ENCODE measurements at places on chromosomes 1 and 21.

DNA sequence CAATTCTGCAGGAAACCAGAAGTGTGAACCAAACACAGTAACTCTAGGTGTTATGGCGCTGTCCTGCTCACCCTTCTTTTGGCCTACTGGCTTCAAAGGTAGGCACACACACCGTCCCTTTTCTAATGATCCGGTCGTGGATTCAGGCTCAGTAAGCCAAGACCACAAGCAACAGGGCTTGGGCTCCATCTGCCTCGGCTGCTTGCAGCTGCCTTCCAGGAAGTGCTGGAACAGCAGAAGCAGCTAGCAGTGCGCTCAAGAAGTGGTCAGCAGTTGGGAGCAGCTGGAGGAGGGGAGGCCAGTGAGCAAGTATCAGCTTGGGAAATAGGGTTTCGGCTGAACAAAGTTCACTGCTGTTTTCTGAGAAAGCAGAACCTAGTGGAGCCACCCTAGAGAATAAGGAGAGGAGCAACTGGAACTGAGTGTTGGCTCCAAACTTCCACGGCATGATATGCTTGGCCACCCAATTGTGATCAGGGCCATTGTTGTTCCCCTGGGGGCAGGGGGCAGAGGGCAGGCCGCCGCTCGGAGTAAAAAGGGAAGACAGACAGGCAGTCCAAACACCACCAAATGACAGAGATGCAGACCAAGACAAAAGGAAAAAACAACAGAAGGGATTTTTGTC, 173.4 kb downstream of the TOMM20 start:
- no peak for DNase-seq

GRCh38 chr21:41802684-41803083, 35.8 kb upstream of the RIPK4 start:
- no peak for DNase-seq

- no peak for DNase-seq
Measured at GRCh38 chr1:86155807-86156565, 586 bp downstream of the COL24A1 start.

- no peak for DNase-seq
Measured at GRCh38 chr1:5643360-5644107, 348.7 kb downstream of the NPHP4 start.

- DNase-seq, result no peak
Measured at GRCh38 chr1:110687250-110687649, 12.5 kb upstream of the KCNA3 start.

- no peak for DNase-seq
Measured at GRCh38 chr1:246355411-246356230, 151.5 kb downstream of the SMYD3 start.

DNA sequence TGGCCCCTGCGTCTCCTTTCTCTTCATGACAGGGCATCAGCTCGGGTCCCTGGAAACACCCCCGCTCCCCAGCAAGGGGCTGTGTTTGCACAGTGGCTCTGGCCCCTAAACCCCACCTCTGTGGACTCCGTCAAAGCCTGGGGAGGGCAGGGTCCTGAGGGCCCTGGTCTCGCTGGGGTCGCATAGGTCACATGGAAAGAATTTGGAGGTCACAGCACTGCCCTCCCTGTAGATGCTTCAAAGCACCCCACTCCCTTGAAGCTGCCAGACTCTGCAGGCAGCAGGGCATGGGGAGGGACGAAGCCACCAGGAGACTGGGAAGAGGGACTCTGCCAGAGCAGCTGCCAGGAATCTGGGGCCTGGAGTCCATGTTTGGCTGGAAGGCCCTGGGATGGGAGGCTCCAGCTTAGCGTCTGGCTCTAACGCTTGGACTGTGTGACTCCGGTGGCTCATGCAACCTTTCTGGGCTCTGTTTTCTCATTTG, 36.6 kb upstream of the ECE1 start:
- DNase-seq, result no peak

GRCh38 chr1:186375929-186376319, 286 bp downstream of the ODR4 start:
- DNase-seq, result no peak

DNA sequence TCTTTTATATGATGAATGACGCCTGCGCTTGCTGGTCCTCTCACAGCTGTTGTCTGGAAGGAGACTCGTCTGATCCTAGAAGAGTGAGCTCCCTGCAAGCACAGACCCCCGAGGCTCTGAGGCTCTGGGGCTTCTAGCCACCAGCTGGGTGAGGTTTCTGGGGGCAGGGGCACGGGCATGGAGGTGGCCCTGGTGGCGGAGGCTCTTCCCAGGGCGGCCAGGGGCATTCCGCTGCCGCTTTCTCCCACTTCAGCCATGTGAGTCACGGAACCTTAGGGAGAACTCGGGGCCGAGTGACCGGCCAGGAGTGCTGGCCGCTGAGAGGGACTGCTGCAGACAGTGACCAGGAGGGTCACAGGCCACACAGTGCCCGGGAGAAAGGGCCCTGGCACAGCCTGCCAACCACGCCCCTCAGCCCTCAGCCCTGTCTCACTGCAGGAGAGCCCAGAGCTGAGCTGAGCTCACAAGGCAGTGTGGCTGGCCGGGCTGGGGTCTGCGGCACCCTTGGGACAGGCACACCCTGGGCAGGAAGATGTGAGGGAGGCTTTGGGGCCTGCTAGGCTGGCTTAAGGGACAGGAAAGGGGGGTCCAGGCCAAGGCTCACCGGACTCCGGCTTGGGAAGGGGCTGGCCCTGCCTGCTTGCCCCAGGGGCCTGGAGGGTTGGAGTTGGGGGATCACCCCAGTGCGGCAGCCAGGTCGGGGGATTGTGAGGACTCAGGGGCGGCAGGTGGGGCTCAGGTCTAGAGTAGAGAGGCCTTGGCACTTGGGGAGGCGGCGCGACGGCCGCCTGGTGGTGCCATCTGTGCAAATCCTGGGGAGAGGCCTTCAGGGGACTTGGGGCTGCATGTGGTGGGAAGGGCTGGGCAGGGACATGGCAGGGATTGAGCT, 35.7 kb downstream of the MORN1 start:
- no peak for DNase-seq

- no peak for DNase-seq
Measured at GRCh38 chr1:165603810-165604209, 27.2 kb upstream of the MGST3 start.

DNA sequence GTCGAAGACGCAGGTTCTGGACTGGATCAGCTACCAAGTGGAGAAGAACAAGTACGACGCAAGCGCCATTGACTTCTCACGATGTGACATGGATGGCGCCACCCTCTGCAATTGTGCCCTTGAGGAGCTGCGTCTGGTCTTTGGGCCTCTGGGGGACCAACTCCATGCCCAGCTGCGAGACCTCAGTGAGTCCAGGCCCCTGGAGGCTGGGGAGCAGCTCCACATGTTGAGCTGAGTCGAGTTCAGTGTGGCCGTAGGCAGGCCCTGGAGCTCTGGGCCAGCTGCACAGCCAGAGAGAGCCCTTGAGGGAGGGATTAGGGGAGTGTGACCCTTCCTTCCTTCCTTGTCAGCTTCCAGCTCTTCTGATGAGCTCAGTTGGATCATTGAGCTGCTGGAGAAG, 1.6 kb downstream of the ELF3 start:
- no peak for DNase-seq

GRCh38 chr1:160865337-160865736, 2.6 kb upstream of the CD244 start:
- no peak for DNase-seq

- DNase-seq, result no peak
Measured at GRCh38 chr1:5915587-5916571, 76.3 kb downstream of the NPHP4 start.

DNA sequence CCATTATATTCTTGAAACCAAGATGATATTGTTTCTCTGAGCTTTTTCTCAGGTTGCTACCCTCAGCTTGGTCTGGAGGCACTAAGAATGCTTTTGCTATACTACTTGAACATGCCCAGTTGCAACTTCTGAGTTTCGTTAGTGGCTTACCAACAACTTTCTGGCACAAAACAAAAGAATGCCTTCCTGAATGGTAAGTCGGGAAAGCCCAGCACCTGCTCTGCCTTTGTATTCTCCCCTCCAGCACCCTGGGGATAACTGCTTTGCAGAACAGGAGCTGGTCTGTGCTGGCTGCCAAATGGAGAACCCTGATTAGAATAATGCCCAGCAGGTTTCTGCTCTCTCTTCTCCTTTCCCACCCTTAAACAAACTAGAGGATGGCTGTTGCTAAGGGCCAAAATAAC, 149.3 kb downstream of the TGFB2 start:
- DNase-seq, result no peak

- no peak for DNase-seq
Measured at GRCh38 chr1:110605446-110605845, 712 bp downstream of the KCNA2 start.

GRCh38 chr1:156706657-156707416, 1.5 kb upstream of the CRABP2 start:
- DNase-seq, result no peak

DNA sequence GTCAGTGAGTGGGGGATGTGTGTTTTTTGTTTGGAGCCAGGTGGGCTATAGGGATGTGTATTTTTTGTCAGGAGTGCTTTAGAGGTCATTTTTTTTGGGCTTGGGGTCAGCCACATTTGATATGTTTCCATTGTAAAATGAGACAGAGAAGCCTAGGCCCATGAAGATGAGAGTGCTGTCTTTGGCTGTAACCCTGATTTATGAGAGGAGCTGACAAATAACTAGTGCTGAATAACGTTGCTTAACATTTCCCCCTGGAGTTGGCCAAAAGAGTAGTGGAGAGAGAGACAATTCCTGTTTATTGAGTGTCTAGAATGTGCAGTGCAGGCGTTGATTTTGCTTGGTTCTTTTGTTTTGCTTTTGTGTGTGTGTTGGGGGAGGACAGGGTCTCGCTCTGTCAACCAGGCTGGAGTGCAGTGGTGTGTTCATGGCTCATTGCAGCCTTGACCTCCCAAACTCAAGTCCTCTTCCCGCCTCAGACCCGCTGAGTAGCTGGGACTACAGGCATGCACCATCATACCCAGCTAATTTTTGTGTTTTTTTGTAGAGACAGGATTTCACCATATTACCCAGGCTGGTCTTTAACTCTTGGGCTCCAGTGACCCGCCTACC, 64.7 kb downstream of the S1PR1 start:
- DNase-seq, result no peak

DNA sequence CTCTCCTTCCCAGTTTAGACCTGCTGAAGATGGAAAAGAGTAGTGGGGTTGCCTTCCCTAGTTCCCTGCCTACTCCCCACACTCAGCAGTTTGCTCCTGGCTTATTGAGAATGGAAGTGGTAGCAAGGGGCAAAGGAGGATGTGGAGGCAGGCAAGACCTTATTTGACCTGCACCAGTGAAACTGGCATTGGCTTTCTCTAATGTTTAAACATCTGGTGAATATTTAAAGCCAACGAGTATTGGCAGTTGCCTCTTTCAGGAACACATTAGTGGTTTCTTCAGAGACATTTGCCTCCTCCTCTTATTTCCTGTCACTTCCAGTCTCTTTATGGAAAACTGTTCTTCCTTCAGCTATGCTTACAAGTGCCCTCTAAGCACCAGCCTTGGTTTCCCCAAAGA, 62.4 kb upstream of the VAV3 start:
- no peak for DNase-seq

GRCh38 chr1:113675302-113675701, 84.0 kb downstream of the PHTF1 start:
- no peak for DNase-seq

- DNase-seq, result no peak
Measured at GRCh38 chr1:26838474-26839338, 12.2 kb downstream of the ZDHHC18 start.

DNA sequence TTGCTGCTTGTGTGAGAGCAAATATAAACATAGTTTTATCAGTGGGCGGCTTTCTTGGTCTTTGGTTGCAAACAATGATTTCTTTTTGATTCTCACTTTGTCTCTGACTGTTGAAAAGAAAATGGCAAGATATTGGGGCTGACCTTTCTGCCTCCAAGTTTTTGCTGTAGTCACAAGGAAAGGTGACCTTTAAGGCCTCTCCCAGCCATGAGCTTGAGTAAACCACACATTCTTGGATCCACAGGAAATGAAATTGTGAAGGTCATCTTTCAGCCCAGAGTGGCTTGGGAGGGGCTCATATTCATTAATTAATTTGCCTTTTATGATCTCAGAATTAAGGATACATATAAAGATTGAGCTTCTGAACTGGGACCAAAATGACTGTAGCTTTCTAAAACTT, 241.6 kb downstream of the BACH1 start:
- no peak for DNase-seq

DNA sequence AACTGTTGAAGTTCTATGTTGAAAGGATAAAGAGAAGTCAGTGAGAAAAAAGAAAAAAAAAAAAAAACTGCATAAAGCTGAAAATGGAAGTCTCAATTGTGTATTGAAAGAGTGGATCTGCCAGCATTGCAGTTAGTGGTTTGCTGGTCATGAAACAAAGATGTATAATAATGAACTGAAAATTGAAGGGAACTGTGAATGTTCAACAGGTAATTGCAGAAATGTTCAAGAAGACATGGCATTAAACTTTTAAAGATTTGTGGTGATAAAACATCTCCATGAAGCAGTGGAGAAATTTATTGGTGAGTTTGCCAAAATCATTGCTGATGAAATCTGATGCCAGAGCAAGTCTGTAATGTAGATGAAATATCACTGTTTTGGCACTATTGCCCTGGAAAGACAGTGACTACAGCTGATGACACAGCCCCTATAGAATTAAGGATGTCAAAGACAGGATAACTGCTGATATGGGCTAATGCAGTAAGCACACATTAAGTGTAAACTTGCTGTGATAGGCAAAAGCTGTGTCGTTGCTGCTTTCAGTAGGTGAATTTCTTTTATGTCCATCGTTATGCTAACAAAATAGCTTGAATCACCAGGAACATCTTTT, 71.0 kb downstream of the RD3 start:
- no peak for DNase-seq

GRCh38 chr1:156251527-156251926, 3.7 kb upstream of the PAQR6 start:
- DNase-seq, result no peak

GRCh38 chr21:15749861-15750159, 20.0 kb downstream of the USP25 start:
- DNase-seq, result no peak

GRCh38 chr1:110829955-110830553, 42.9 kb upstream of the CD53 start:
- DNase-seq, result no peak

- no peak for DNase-seq
Measured at GRCh38 chr1:7329868-7330615, 441.1 kb upstream of the VAMP3 start.

- no peak for DNase-seq
Measured at GRCh38 chr1:157450106-157450505, 102.2 kb downstream of the FCRL5 start.

- DNase-seq, result no peak
Measured at GRCh38 chr1:180094705-180095295, 59.9 kb upstream of the QSOX1 start.
